ENCODE measurements at places on chromosomes 2 and 18. TPM values are rescaled to one million over a fixed set of nuclear protein-coding genes. Genes with fewer than 3 reads are reported as not detected.
A peak's percentile ranks its signal among the peaks of the same experiment; 100 is the strongest.

The EVX2 gene
- total RNA-seq, result not detected

The CIDEA gene
- not detected for total RNA-seq

The CCDC150 gene
- 3.9 TPM for total RNA-seq

The MEP1B gene
- not detected for total RNA-seq

The QPCT gene
- total RNA-seq, result 0.60 TPM

The ATP6V1C2 gene
- total RNA-seq, result under 0.01 TPM

The TEX44 gene
- not detected for total RNA-seq

The SCN9A gene
- under 0.01 TPM for total RNA-seq

The DYNAP gene
- not detected for total RNA-seq

The AMER3 gene
- total RNA-seq, result not detected

The CD8B2 gene
- not detected for total RNA-seq

The IL37 gene
- not detected for total RNA-seq

The VSNL1 gene
- total RNA-seq, result not detected

DNA sequence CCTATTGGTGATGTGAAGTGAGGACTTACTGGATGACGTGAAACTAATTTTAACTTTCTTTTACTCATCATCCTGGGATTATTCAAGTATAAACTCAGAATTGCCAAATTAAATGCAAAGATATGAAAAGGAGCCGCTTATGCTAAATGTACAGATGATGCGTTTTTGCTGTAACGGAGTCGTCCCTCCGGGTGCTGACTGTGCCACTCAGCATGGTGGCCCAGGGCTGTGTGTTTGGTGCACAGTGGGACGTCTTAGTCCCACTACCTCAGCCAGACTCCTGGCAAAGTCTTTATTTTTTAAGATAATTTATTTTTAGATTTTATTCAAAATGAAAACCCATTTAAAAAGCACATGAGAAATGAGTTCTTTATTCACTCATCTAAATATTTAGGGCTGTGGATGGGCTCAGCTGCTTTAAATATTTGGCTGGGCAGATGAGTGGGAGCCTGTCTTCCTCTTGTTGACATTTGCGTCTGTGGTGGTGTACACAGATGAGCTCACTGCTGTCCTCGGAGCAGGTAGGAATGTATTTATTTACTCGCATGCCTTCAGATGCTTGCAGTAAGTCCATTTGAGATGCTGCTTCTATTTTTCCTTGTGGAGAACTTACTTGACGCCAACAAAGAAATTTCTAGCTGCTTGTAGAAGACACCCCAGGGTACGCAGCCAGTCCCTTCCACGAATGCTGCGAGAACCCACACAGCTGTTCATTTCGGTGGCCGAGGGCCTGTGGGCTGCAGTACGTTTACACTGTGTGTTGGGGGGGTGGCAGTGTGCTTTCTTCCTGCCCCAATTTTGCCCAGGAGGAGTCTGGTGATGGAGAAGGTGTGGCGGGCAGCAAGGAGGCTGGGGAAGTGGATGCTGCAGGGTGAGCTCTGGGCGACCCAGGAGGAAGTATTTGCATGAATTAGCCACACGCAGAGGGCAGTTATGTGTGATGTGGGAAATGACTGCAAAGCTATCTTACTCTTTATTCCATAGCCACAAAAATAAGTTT, 105.0 kb downstream of the AGAP1 start:
- DNase-seq, result no peak

DNA sequence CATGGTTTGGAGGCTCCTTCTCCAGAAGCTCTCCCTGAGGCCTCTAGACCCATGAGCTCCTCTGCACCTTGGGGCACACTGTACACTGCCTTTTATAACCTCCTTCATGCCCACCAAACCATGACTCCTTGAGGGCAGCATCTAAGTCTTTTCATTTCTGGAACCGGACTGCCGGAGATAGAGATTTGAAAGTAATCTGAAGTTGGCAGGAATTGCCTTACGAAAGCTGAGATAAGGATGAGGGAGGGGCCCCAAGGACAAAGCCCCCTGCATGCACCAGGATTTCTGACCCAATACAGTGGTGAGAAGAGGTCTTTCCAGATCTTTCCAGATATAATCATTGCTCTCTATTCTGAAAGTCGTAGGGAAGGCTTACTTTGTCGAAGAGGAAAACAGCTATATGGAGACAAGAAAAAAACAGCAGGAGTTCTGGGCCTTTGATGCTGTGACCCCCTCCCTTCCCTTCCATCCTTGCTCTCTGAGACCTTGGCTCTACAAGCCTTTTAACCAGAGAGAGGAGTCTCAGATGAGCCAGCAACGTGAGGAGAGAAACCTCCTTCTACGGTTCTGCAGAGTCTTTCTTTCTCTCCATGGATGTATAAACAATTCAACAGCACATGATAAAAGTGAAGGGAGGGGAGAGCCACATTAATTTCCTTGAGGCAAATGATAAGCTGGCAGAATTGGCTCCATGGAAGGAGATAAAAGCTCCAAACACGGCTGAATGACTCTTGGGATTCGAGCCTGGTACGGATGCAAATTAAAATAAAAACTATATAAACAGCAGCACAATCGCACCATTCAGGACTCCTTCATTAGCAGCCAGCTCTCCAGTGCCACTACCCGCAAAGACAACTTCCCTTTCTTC, 88.0 kb upstream of the RTN4 start:
- DNase-seq, result no peak

DNA sequence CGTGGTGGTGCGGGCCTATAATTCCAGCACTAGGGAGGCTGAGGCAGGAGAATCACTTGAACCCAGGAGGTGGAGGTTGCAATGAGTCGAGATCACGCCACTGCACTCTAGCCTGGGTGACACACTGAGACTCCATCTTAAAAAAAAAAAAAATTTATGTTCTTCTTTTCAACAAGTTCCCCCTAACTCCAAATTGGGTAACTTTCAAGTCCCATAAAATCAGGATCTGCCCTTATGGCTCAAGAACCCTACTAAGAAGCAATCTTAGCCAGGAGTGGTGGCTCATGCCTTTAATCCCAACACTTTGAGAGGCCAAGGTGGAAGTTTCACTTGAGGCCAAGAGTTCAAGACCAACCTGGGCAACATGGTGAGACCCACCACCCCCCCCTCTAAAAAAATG, 30.3 kb upstream of the TLK1 start:
- no peak for DNase-seq

- no peak for DNase-seq
These were observed 201.2 kb downstream of the SUCLG1 start for GRCh38 chr2:84257831-84258230.

GRCh38 chr2:38187541-38188011, 111.6 kb upstream of the CYP1B1 start:
- peak; percentile 88 for DNase-seq

DNA sequence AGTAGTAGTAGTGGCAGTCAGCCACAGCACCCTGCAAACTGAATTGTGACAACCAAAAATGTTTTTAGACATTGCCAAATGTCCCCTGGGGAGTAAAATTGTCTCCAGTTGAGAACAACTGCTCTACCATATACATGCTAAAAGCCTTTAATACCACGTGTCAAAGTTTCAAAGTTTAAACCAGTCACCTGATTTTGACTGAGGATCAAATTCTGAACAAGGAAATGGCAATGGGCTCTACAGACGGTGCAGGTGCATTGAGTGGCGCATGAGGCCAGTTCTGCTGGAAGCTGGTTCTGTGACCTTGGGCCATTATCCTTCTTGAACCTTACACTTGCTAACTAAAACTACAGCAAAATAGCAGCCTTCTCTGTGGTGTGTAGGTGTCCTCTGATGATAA, 85.0 kb downstream of the LIPG start:
- no peak for DNase-seq

DNA sequence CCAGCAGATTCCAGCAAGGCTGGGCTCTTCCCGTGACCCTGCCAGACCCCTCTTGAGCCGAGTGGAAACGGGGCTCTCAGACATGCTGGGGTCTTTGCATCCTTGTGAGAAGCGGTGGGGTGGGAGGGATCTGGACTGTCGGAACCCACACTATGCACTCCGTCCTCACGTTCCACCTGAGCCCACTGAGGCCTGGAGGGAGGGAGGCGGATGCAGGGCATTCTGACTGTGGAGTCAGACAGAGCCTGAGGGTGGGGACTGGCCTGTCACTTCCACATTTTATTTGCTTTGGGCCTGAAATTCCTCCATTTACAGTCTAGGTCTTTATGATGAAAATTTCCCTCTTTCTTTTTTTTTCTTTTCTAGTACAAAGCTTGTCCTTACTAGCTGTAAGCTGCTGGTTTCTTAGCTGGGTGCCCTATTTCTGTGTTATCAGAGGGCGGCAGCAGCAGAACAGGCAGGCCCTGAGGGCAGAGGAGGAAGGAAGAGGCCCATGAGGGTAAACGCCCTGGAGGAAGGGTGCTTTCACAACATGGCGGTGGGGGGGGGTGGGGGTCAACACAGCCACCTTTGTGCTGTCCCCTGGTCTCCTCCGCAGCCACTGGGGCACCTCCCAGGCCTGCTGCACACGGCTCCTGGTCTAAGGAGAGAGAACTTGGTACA, 373.5 kb upstream of the MYT1L start:
- no peak for DNase-seq

- no peak for DNase-seq
These were observed 54.1 kb upstream of the MEX3C start for GRCh38 chr18:51251625-51252024.

GRCh38 chr2:119267604-119268003, 44.0 kb downstream of the STEAP3 start:
- DNase-seq, result no peak

DNA sequence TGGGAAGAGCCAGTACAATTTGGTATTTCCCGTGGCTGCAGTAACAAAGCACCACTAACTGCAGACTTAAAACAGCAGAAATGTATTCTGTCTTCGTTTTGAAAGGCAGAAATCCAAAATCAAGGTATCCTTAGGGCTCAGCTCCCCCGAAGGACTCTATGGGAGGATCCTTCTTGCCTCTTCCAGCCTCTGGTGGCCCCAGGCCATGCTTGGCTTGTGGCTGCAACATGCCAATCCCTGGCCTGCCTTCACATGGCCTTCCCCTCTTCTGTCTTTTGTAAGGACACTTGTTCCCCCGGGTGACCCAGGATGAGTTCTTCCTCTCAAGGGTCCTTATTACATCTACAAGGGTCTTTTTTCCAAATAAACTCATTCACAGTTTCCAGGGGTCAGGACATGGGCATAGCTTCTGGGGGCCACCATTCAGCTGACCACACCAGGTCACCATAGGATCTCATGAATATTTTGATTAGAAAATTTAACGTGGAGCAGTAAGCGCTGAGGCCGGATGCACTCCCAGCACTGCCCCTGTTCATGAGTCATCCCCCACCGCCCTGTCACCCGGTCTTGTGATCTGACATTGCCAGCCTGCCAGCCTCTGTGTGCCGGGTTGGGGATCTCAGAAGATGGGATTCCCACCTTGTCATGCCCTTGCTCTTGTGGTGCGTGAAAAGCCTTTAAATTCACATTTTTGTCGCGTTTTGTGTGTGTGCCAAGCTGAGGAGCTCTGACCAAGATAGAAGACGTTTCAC, 61.2 kb upstream of the B3GNT7 start:
- DNase-seq, result peak; percentile 9

GRCh38 chr2:167689444-167689843, 558.0 kb downstream of the STK39 start:
- DNase-seq, result no peak

- DNase-seq, result no peak
These were observed 154.7 kb downstream of the CHST9 start for GRCh38 chr18:27030421-27030820.

- DNase-seq, result no peak
These were observed 164.8 kb upstream of the KLHL14 start for GRCh38 chr18:32937597-32937996.

DNA sequence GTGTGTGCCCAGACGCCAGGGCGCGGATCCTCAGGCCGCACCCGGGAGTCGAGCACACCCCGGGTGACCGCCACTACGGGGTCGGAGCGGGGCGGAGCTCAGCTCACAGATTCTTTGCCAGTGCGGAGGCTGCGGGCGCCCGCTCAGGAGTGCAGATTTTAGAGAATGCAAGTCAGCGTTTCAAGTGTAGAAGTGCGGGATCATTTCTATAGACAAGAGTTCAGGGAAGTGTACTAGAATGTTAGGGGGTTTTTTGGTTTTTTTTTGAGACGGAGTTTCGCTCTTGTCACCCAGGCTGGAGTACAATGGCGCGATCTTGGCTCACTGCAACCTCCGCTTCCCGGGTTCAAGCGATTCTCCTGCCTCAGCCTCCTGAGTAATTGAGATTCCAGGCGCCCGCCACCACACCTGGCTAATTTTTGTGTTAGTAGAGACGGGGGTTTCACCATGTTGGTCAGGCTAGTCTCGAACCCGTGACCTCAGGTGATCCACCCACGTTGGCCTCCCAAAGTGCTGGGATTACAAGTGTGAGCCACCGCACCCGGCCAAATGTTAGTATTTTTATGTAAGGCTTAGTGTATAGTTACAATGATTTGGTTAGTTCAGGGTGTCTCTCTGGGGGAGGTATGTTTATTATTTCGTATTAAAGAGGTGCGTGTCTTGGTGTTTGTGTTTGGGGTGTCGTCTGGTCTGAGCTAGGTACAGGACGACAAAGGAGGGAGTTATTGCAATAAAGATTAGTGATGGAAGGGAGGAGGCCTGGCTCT, 619 bp upstream of the FAM168B start:
- no peak for DNase-seq

DNA sequence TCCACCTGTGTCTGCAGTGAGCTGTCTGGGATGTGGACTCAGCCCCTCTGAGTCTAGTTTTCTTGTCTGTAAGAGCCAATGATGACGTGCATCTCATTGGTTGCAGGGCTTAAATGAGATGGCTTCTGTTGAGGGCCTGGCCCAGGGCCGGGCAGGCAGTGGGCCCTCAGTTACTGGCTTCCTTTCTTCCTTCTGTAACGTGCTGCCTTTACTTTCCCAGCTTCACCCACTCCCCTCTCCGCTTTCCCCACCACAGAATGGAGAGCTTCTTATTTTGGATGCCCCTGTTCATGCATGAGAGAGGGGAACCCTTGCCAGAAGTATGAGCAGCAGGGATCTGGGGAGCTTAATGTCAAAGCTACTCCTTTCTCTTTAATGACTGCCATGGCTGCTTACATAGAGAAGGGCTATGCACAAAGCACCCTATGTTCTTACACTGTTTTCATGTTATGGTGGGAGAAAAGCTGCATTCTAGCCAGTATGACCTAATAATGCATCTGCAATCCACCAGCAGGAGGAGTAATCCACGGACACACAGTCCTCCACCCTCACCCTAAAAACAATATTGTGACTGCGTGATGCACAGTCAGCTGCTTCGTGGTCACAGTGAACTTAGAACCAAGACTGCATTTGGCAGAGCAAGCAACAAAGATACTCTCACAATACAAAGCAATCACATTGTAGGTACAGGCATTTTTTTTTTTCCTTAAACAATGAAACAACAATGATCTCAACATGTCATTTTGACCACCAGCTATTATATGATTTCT, 37.2 kb downstream of the CREG2 start:
- peak; percentile 69 for DNase-seq

- DNase-seq, result peak; percentile 32
These were observed 34.0 kb upstream of the COL3A1 start for GRCh38 chr2:188940171-188940570.

- DNase-seq, result no peak
These were observed 60.5 kb downstream of the SMCHD1 start for GRCh38 chr18:2715990-2716389.

DNA sequence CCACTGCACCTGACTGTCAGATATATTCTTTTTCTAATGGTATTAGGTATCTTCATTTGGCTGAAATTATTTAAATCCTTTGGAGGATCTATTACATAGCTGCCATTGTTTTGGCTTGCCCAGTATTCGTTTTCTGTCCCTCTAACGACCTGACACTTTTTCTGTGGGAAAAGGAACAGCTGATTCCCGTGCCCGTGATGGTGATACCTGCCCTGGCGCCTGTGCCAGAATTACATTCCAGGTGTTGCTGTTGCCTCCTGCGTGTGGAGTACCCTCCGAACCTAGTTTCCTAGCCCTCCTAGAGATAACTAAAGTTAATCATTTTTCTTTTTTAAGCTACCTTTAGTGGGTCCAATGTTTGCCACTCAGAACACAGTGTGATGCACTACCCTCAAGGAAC, 14.0 kb downstream of the HOXD1 start:
- no peak for DNase-seq

Data from lung microvascular endothelial cell (primary cell).